NCI-H2081 treated with DMSO at 0.1 percent for 48 hours (cell line): ENCODE measurements at places on chromosomes 5 and 9.

GRCh38 chr5:167244583-167244982 lies 1046.9 kb upstream of the WWC1 start:
- DNase-seq, result no peak

- no peak for DNase-seq
These were observed 76.2 kb upstream of the CHD1 start for GRCh38 chr5:99004960-99005359.

DNA sequence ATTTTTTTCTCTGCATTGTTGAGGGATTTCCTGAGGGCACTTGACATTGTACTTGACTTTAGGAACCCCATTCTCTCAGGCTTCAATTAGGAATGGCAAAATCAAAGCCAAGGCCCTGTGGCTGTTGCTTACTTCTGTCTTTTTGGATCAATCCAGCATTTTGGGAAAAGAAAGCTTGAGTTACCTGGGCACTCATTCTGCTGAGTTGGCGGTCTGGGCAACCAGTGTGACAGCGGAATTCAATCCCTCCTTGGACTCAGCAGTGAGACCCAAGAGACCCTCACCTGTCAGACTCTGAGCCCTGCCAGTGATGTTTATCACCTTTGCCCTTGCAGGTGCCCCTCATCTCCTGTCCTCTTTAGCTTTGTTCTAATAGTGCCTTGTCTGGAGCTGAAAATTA lies 225.3 kb downstream of the PAPPA start:
- no peak for DNase-seq

DNA sequence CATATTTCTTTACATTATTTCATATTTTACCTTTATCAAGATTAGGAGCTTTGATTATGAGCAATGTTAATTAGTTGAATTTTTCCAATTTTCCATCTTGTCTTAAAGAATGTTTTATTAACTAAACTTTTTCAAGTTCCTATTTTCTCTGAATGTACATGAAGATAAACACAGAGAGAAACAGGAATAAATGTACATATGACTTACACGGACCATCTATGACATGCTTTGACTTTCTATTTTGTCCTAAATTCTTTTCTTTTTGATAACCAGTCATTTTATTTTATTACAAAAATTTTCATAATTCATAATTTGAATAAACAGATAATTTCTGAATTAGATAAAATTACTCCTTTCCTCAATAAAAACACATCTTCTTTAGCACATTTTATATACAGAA lies 1038.8 kb upstream of the ARRDC3 start:
- no peak for DNase-seq
